ENCODE measurements at places on chromosomes 2 and 18.
A peak's percentile ranks its signal among the peaks of the same experiment; 100 is the strongest.

- DNase-seq: no peak
These were observed 157.5 kb downstream of the CERS6 start for GRCh38 chr2:168613551-168613950.

DNA sequence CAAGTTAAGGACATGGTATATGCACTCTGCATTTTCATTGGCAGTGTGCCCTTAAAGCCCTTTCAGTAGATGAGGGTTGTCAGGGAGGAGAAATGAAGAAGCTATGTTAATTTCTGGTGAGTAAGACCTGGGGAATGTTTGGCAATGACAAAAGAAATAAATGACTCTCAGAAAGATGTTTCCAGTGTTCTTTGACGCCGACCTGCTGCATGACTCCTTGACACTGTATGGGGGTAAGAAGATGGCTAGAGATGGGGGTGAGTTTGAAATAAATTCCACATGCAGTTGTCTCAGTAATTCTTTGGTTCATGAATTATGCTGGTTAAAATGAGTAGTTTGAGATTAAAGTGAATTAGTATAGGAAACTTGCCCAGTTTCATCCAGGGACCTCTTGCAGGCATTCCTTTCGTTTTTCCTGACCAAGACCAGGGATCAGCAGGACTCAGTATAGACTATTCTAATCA, 5.9 kb downstream of the CCDC121 start:
- DNase-seq: no peak

- no peak for DNase-seq
These were observed 2.6 kb downstream of the RBMS1 start for GRCh38 chr2:160490733-160491685.

DNA sequence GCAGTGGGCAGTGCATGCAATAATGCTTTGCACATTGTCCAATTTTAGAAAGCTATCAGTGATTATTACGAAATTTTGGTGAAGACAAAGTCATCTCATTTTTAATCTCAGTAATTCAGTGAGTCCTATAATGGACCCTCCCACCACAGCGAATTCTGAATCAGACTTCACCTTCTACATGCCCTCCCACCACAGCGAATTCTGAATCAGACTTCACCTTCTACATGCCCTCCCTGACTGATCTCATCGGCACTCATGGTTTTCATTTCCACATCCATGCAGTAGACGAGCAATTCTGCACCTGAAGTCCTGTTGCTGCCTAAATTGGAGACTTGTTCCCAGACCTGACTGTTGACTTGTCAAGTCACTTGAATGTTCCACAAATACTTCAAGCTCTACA, 522.3 kb downstream of the EIPR1 start:
- DNase-seq: no peak

DNA sequence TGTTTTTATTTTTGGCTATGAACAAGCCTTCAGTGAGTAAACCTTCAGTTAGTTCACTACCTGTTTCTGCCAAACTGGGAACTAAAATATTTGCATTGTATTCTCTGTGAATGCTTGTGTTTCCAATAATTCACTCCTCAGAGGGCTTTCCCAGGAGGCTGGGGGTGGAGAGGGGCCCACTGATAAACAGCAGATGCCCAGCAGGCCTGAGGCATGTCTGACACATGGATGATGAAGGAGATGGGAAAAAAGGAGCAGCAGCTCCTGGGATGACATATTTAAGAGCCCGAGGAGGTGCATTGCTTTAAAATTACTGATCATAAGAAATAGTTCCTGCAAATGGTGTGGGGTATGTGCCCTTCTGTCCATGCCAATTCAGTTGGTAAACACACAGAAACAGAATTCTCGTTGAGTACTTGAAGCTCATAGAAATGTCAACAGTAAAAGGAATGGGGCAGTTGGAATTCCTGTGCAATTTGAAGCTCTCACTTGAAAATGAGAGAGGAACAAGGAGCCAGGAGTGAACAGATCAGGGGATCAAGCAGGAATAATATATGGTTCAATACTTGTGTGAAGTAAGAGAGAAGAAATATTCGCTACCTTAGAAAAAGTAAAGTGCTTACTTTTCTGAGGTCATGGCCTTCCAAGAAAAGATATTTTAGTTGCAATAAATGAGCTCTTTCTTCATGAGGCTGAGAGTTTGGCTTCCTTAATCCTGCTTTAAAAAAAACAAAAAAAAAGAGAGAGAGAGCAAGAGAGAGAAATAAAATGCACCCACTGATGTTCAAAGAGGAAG, 22.0 kb upstream of the HNMT start:
- DNase-seq: no peak

GRCh38 chr2:205642599-205643356, 39.5 kb upstream of the NRP2 start:
- no peak for DNase-seq

GRCh38 chr18:34600874-34601656, 109.0 kb upstream of the DTNA start:
- no peak for DNase-seq

- no peak for DNase-seq
These were observed 398.7 kb upstream of the SALL3 start for GRCh38 chr18:78580835-78581339.

DNA sequence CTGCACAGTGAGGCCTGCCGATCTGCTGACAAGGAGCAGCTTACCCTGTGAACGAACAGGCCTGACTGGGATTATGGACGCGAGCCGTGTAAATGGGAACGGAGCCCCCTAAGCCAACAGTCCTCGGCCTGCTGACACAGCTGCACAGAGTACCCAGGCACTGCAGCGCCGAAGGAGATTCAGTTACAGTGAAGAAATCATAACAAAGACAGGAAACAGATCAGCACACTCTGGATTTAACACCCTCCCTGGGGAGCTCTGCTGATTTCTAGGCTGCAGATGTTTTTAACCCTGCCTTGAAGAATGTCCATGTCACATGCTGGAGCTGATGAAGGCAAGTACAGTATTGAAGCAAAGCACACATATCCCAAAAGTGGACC, 43.4 kb downstream of the COLEC12 start:
- DNase-seq: peak; percentile 88

GRCh38 chr2:118013221-118013723, 598 bp downstream of the CCDC93 start:
- DNase-seq: peak; percentile 66

DNA sequence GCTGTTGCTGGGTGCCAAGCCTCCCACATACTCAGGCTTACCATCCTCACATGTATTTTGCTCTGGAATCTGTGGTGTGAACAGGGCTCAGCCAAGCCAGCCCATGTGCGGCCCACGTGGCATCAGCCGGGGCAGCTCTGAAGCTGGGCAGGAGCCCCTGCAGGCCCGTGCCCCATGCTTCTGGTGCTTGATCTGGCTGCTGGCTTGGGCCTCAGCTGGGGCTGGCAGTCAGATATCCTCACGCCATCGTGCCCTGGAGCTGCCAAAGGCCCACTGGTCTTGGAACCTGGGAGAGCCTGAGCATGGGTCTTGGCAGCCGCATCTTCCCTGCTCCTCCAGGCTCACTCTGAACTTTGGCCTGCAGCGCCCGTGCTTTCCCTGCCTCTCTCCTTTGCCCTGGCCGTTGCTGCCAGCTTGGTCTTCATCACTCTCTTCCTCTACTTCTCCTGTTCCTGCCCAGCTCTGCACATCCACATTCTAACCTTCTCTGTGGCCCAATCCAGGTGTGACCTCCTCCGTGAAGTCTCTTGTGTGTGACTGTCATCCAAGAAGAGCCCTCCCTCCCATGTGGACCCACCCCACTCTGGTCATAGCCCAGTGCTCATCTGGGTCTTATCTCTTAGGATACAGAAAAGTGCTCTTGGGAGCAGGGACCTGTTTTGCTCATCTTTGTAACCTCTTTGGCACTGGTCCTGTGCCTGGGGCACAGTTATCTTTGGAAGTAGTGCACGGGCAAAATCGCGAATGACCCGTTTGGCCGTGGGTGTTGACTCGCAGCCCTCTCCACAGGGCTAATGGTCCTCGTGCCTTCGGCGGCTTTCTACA, 116.1 kb downstream of the RNF144A start:
- DNase-seq: no peak

GRCh38 chr2:238702276-238703052, 145.4 kb upstream of the TWIST2 start:
- DNase-seq: no peak

- DNase-seq: no peak
These were observed 332.9 kb upstream of the DDX18 start for GRCh38 chr2:117481608-117482007.

- DNase-seq: no peak
These were observed 33.3 kb upstream of the TXNDC2 start for GRCh38 chr18:9852266-9853081.

GRCh38 chr2:203975912-203976311, 39.3 kb downstream of the ICOS start:
- DNase-seq: no peak

DNA sequence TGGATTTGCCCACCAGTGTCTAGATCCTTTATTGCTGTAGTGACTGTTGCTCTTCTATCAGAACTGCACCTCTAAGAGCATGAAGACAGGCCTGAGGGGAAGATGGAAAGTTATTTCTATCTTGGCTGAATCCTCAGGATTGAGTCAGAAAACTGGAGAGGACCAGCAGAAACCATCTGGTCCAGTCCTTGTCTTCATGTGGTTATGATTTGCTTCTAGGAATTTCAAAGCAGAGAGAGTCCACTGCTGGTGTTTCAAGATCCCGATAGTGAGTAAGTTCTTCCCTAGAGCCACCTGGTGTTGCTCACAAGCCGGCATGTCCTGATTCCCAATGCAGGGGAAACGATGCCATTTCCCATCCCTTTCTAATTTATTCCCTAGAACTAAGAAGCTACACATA, 84.2 kb downstream of the NCKAP5 start:
- no peak for DNase-seq

GRCh38 chr18:23992089-23992940, 22.2 kb upstream of the TTC39C start:
- no peak for DNase-seq

GRCh38 chr2:138752197-138752956, 27.8 kb downstream of the NXPH2 start:
- no peak for DNase-seq

DNA sequence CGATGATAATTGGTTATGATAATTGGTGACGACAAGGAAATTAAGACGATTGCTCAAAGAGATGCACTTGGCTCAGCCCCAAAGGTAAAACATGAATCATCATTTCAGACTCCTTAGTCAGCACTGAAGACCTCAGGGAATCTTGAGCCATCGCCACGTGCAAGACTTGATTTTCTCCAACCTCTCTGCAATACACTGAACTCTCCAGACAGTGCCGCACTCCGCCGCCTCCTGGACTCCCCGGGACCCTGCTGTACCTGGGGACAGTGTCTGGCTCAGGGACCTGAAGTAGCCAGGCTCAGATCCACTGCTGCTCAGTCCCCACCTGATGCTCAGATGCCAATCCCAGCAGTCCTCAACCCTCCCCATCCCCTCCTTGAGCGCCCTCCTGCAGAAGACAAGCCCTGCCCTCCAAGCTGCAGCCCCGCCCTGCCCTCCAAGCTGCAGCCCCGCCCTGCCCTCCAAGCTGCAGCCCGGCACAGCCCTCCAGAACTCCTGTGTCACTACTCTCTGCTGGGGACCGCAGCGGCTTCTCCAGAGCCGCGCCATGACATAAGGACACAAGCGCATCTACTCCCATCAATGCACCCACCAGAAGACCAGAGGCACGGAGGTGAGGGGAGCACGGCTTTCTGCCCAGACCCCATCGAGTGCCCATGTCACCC, 1.1 kb downstream of the TMEM18 start:
- peak; percentile 64 for DNase-seq

DNA sequence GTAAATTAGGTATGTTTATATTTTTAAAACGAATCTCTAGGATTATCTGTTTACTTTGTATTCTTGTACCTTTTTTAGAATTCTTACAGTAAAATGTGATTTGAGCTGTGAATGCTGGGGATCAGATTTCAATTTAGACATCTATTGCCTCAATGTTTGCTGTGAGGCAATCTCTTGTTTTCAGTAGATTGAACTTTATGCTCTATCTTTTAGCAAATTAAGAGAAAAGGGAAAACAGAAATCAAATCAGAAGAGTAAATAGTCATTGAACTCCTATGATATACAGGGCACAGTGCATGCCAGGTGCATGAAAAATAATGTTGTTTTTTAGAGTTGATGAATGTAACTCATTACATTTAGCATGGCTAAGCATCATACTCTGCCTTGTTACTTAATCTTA, 39.5 kb downstream of the ZC3H6 start:
- DNase-seq: no peak

GRCh38 chr2:73290049-73290839, 3.1 kb downstream of the EGR4 start:
- DNase-seq: peak; percentile 59

DNA sequence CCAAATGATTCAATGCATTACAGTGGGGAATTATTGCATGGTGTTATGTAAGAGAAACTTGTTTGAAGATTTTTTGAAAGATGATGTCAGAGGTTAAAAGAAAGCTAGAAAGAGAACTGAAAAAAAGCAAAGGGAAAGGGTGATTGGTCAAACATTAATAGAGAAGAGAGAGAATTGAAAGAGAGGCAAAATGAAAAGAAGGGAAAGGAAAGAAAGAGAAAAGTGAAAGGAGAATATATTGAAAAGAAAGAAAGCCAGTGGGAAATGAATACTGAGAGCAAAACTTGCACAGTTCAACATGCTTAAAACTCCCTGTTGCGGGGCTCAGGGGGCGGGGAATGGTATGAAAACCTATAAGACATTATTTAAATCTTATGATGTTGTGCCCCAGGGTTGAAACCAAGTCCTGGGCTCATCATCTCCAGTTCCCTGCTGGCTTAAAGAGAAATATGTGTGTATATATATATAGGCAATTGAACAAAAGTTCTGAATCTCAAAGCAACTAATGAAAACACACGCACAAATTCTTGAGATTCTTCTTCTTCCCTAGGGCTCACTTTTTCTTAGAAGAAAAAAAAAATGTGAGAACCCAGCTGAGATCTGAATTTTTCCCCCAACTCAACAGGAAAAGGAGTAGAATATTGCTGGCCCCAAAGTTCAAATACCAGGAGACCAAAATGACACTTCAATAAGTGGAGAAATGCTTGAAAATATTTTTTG, 2045.9 kb upstream of the CELF4 start:
- no peak for DNase-seq

GRCh38 chr2:73836141-73836943, 7.6 kb downstream of the STAMBP start:
- DNase-seq: no peak

GRCh38 chr2:128643221-128644065, 324.8 kb upstream of the HS6ST1 start:
- peak; percentile 0 for DNase-seq

GRCh38 chr2:106272216-106272807, 78.2 kb upstream of the UXS1 start:
- no peak for DNase-seq

- no peak for DNase-seq
These were observed 54.1 kb downstream of the BAZ2B start for GRCh38 chr2:159562248-159562647.

DNA sequence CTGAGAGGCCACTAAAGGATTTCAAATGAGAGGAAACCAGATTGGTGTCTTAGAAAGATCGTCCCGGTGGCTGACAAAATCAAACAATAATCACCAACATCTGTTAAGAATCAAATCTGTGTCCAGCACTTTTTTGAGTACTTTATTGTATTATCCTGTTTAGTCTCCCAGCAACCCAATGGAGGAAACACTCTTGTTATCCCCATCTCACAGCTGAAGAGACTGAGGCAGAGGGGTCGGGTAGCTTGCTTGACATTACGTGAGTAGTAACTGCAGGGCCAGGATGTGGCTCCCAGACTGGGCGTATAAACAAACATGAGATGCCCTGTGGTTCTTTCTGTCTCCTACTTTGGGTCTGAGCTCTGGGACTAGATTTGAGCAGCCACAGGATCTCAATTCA, 76.0 kb downstream of the KLHL29 start:
- no peak for DNase-seq

All from D341Med (cell line).